ENCODE measurements at places on chromosomes 4 and X.
A peak's percentile ranks its signal among the peaks of the same experiment; 100 is the strongest.

DNA sequence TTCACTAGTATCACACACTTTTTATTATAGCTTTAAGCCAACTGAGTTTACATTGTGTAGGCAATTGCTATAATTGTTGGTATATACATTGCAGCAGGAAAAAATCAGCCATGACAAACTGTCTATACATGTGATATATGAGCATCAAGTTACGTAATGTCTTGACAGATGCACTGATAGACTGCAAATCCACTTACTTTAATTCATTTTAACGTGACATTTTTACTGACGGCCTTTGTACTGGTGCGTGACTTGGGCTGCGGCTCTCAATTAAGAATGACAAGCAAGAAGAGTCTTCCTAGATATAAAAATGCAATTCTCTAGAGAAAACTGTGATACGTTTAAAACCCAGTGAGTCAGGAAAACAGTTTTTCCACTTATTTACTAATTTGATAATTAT is 143.8 kb downstream of the ACTRT1 start:
- no peak for DNase-seq

- DNase-seq: no peak
These were observed 55.9 kb downstream of the TMEM156 start for GRCh38 chr4:38976308-38976707.

GRCh38 chr4:26826721-26827120 is 33.9 kb upstream of the STIM2 start:
- DNase-seq: no peak

DNA sequence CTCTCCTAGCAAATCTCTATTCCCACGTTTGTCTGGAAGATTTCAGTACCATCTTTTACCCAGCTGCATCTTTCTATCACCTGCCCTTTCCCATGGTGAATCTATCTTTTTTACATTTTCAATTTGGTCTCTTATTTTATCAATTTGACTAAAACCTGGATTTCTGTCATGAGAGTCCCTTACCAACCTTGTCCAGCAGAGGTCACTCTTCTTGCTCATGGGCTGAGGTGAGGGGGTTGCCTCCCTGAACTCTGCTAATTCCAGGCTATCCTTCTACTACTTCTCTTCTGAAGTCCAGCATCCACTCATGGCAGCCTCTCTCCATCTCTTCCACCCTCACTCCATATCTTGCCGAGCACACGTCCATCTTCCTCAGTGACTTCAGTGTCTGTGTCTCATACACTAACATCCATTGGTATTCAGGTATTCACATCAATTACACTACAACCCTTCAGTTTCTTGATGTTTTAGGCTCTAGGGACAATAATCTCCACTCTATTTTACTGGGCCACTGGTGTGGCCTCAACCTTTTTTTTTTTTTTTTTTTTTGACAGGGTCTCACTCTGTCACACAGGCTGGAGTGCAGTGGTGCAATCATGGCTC is 17.8 kb upstream of the ZNF827 start:
- DNase-seq: peak; percentile 50

GRCh38 chr4:118586357-118586790 is 98.8 kb upstream of the METTL14 start:
- DNase-seq: no peak

GRCh38 chr4:143294710-143295275 is 41.9 kb upstream of the GAB1 start:
- DNase-seq: no peak

DNA sequence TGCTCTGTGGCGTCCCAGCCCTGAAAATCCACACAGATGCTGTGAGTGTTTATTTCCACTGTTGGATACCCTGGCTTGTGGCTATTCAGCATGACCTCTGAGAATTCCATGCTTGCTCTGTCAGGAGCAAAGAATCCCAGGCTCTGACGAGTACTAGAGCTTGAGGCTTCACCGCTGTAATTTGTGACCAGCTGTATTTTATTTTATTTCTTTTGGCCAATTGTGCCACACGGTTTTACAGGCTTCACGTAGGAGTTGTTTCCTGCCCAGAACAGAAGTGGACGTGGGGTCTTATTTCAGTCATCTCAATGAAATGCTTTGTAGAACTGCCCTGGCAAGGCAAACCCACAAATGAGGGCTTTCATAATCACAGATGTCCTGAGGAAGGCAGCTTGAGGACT is 69.4 kb upstream of the CLDN34 start:
- no peak for DNase-seq

GRCh38 chr4:151356510-151356909 is 31.1 kb upstream of the SH3D19 start:
- DNase-seq: no peak

DNA sequence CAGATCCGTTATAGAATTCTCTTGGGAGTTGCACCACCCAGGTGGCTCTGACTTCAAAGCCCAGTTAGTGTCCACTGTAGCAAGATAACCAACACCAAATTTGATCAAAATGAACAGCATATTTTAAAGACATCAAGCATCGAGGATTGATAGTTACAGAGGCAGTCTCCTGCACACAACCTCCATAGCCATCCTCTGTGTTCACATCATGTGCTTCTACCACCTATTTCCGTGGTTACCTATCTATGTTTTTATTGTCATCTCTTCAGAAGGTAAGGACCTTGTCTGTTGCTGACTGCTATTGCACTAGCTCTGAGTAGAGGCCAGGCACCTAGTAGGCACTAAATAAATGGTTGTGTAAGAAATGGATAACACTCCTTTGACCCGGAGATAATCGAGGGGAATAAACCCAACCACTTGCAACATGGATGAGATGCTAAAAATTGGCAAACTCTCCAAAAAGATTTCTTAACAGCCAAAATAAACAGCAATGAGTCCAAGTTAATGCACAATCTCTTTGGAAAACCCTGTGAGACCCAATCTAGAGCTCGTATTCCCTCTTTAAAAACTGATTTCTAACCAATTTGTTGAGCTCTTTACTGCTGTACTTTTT is 14.7 kb upstream of the C1QTNF7 start:
- no peak for DNase-seq

- no peak for DNase-seq
These were observed 79.0 kb upstream of the NKX1-1 start for GRCh38 chr4:1485280-1485679.

DNA sequence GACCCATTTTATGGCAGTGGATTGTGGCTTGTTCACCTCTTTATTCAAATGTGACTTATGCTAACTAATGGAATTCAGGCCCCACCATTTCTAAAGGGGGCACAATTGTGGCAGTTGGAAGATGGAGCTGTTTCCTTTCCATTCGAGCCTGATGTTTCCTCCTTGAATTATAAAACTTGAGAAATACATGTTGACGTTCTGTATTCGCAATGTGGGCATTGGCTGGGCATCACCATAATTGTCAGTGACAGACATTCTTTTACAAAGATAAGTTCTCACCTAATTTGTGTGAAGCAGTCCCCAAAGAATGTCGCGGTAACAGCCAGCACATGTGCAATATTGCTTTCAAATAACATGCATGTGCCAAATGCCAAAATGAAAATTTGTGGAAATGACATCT is 1070.2 kb upstream of the TENM3 start:
- DNase-seq: no peak

DNA sequence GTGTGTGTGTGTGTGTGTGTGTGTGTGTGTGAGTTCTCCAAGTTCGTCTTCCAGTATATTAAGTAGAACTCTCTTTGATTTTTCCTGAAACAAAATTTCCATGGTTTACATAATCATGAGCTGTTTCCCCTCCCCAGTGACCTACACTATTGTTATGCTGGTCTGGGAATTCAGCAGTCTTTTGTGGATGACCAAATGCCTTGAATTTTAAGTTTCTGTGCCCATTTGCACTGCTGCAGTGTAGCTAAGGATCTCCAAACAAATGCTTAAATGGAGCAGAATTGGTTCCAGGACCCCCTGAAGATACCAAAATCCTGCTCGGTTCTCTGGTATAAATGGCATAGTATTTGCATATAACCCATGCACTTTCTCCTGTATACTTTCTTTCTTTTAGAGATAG is 77.2 kb upstream of the SLC34A2 start:
- no peak for DNase-seq

GRCh38 chr4:155681886-155682285 is 15.2 kb downstream of the GUCY1A1 start:
- no peak for DNase-seq

GRCh38 chr4:152956650-152957436 is 20.7 kb downstream of the FHDC1 start:
- no peak for DNase-seq

DNA sequence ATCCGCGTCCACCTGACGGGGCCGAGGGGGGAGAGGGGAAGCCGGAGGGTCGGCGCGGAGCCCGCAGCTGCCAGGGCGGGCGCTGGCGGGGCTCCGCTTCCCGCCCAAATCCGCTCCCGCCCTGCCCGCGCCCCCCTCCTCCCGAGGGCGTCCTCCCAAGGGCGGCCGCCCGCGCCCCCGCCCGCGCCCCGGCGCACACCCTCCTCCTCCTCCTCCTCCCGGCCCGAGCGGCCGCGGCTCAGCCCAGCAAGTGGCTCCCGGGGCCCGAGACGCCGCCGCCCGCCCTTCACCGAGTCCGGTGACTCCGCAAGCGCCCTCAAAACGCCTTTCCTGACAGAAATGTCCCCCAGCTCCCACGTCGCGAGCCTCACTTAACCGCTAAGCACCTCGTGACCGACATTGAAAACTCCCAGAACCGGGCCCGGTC is 487 bp downstream of the HMGB2 start:
- DNase-seq: no peak

GRCh38 chrX:110987292-110987691 is 108.7 kb upstream of the PAK3 start:
- DNase-seq: no peak

DNA sequence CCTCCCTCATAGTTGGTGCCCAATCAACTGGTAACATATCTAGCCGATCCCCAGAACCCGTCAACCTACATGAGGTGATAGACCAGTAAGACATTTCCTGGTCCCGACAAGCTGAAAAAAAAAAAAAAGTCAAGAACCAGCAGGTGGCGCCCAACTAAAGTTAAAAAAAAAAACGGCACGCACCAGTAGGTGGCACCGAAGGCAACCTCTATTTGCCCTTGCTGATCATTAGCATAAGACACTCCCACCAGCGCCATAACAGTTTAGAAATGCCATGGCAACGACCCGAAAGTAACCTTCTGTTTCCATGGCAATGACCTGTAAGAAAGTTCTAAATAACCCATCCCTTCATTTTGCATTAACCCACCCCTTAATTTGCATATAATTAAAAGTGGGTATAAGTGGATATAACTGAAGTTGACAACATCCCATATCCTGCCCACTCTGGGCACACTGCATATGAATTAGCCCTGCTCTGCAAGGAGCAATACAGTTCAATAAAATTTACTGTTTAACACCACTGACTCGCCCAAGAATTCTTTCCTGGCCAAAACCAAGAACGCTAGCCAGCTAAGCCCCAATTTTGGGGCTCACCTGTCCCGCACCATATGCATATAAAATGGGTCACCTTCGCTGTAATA is 83.9 kb upstream of the SPANXB1 start:
- DNase-seq: no peak

All from NCI-H446 (cell line).